ENCODE measurements at places on chromosomes 2 and 18. TPM values are rescaled to one million over a fixed set of nuclear protein-coding genes. Genes with fewer than 3 reads are reported as not detected.

The EVX2 gene
- total RNA-seq = not detected

The ACP1 gene
- 76.2 TPM for total RNA-seq

The TPGS2 gene
- 150 TPM for total RNA-seq

The GPAT2 gene
- total RNA-seq = 6.6 TPM

The C2orf80 gene
- not detected for total RNA-seq

The FOXD4L1 gene
- 0.18 TPM for total RNA-seq

The CKAP2L gene
- 25.2 TPM for total RNA-seq

The EIPR1 gene
- 30.8 TPM for total RNA-seq

The MLPH gene
- total RNA-seq = not detected

The PID1 gene
- total RNA-seq = not detected

The LOXL3 gene
- total RNA-seq = 0.95 TPM

The TUBA4B gene
- not detected for total RNA-seq

The UXS1 gene
- 43.2 TPM for total RNA-seq

The REG1B gene
- not detected for total RNA-seq

The AGXT gene
- total RNA-seq = not detected

The CAVIN2 gene
- 171 TPM for total RNA-seq

The NXPH2 gene
- total RNA-seq = not detected

The LRRC30 gene
- not detected for total RNA-seq

The MC5R gene
- not detected for total RNA-seq

The CYRIA gene
- 38.4 TPM for total RNA-seq

The TRIM43 gene
- total RNA-seq = not detected

The RND3 gene
- 132 TPM for total RNA-seq

The ATP6V1C2 gene
- total RNA-seq = not detected

The LTBP1 gene
- total RNA-seq = 107 TPM

The MYO7B gene
- total RNA-seq = not detected

The RAX gene
- not detected for total RNA-seq

The OTOS gene
- not detected for total RNA-seq

The MYCN gene
- total RNA-seq = 3.6 TPM

The SMARCAL1 gene
- 28.2 TPM for total RNA-seq

The IL36G gene
- total RNA-seq = not detected

The ABCA12 gene
- total RNA-seq = not detected

Measured in endothelial cell of umbilical vein (primary cell).